ENCODE measurements at places on chromosomes 3 and 15.

DNA sequence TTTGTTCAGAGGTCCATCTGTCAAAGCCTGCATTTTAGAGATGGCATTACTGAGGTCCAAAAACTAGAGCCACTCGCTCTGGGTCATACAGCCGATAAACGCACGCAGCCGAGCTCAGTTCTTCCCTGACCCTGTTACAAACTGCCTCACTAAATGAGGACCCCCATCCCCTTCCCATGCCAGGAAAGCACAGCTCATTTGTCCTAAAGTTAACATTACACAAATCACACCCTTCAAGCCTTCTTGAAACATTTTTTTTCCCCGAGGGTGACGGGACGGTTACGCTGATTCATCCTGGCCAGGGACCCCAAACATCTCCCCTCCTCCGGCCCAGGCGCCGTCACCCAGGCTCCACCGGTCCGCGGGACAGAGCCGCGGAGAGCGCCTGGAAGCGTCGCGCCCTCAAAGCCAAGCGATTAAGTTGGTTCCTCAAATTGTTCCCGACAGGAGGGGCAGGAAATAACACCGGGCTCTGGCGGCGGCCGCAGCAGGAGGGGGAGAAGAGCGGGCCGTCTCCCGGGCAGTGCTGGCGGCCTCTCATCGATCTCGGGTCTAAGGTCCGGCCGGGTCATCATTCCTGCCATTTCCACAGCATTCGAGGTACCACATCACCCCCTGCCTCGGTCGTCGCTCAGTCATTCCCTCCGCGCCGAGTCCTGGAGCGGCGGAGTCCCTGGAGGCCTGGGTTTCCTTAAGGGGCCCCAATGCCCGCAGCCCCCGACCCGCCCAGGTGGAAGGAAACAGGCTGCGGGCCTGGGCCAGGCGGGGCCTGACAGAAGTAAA, 619 bp upstream of the CMTM8 start:
- no peak for DNase-seq

GRCh38 chr3:126401611-126402160, 7.0 kb downstream of the CFAP100 start:
- no peak for DNase-seq

DNA sequence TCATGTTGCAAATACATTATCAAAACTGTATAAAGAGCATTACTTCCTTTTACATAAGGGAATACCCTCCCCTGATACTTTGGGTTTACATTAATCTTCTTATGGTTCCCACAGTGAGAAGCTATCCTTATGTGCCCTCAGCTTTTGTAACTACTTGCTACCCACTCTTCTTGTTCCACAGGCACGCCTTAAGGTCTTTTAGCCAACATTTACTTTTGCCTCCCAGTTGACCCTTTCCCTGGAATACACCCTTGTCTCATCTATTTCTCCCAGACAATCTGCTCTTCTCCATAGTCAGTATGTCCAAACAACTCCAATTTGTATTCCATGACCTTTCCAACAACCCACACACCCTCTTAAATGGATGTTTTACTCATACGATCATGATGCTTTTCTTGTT, 116.8 kb upstream of the COL8A1 start:
- DNase-seq: no peak

- no peak for DNase-seq
These were observed 81.7 kb downstream of the MEGF11 start for GRCh38 chr15:66171841-66172240.

DNA sequence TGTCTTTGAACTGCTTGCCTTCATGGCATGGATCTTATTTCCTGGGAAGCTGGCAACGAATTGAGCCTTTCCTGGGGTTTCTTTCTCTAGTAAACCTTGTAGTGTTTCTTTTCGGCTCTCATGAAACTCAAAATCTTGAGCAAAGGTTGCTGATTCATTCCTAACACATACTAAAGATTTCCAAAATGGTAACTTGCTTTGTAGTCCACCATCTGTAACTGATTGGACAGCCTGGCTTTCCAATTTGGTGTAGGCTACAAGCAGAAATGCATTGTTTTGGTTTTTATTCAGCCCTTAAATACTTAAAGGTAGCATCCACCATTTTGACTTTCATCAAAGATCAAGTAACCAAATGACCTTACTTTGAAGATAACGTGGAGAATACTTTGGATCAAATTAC, 38.1 kb downstream of the LRTM1 start:
- no peak for DNase-seq

GRCh38 chr3:65676580-65676979, 362.1 kb downstream of the MAGI1 start:
- DNase-seq: no peak

DNA sequence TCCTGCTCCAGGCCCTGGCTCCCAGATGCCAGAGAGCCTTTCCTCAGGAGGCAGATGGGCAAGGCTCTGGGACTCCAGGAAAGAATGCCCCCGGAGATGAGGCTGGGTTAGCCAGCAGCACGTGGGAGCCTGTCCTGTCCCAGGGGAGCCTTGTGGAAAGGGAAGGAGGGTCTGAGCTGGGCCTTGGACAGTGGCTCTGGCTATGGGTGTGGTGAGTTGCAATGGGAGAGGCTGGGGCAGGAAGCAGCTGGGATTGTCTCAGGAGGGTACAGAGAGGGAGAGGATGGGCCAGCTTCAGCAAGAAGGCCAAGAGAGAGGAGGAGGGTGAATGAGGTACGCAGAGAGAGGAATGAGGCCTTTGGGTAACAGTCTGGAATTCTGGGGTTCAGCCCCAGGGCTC, 17.4 kb upstream of the CACNA2D2 start:
- no peak for DNase-seq

DNA sequence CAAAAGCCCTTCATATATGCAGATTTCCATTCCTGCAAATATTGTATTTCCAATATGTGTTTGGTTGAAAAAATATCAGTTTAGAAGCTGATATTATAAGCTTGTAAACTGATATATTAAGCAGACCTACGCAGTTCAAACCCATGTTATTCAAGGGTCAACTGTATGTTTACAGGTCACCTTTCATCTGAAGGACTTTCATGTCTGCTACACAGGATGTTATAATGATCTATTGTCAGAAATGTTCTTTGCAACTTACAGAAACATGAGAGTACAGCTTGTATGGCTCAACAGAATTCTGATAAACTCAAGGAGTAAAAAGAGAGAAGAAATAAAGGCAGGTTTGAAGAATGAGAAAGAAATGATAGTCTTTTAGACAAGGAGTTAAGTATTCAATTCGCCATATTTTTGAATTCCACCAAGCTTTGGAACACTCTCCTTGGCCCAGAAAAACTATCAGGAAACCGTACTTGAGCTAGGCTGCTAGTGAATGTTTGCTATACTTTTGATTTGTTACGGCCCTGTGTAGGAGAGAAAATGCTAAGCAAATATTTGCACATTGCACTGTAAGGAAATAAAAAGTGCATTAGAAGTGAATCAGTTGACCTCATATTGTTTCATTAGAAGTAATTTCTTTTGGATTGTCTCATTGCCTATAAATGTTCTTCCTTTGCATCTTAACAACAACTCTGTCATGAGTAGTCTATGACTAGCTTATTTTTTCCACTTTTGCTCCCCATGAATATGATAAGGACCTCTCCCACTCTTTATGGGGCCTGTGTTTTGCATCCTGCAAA, 81.2 kb downstream of the NEK11 start:
- DNase-seq: no peak

DNA sequence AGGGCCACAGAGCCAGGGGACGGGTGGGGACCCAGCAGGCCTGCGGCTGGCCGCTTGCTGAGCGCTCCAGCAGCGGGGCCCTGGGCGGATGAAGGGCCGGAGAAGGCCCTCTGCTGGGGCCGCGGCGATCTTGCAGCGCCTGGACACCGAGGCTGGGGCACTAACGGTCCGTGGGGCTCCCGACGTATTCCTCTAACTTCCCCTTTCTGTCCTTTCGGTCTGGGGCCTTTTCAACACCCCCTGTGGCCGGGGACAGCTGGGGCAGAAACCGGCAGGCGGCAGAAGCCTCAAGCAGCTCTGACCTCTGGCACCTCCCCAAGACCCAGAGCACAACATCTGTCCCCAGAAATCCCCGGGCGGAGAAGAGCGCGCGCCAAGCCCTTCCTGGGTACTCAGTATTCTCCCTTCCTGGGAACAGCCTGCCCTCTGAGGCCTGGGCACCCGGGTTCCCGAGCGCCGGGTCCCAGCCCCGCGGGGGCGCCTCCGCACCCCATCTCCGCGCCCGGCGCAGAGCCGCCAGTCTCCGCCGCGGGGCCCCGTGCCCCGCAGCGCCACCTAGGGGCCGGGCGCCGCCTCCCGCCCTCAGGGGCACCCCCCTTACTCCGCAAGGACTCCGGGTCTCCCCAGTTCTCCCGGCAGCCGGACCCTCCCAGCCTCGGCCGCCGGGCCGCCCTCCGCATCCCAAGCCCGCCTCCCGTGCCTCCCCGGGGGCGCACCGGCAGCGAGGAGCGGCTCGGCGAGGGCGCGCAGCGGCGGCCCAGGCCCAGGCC, 582 bp upstream of the SLCO3A1 start:
- peak; percentile 66 for DNase-seq

DNA sequence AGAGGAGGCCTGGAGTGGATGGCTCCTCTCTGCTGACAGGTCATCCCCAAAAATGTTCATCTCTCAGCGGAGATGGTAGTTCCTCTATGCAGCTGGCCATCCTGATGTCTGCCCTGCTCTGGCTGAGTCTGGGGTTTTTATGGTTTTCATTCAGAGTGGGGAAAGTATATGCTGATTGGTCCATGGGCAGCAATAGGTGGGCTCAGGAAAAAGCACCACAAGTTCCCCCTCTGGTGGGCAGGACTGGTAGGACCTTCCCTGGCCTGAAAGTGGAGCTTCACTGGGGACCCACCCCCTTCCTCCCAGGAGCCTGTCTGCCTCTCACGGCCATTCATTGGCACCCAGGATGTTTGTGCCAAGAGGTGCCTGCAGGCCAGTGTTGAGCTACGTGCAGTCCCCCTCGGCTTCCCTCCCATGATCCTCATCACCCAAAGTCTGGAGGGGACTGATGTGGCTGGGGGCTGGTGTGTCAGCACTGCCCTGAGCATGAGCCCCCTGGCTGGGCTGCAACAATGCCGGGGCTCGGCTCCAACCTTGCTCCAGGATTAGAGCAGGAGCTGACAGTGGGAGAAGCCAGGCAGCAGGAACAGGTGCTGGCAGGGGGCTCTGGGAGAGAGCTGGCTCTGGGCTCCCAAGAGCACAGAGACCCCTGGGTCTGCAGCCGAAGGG, 13.1 kb upstream of the BLOC1S6 start:
- no peak for DNase-seq

DNA sequence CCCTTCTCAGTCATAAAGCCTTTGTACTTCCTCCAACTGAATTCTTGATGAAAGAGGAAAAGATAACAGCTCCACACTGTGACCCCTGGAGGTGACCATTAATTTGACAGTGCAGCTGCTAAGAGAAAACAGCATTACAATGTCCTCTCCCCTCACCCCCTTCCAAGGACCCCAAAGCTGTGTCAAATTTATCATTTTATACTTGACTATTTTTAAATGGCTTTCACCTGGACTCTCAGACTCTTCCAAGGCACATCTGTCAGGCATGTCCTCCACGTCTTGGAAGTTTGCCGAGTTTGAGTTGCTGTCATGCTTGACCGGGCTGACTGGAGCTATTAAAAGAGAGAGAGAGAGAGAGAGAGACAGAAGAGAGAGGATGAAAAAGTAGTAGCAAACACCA, 236.5 kb downstream of the WDR72 start:
- no peak for DNase-seq

DNA sequence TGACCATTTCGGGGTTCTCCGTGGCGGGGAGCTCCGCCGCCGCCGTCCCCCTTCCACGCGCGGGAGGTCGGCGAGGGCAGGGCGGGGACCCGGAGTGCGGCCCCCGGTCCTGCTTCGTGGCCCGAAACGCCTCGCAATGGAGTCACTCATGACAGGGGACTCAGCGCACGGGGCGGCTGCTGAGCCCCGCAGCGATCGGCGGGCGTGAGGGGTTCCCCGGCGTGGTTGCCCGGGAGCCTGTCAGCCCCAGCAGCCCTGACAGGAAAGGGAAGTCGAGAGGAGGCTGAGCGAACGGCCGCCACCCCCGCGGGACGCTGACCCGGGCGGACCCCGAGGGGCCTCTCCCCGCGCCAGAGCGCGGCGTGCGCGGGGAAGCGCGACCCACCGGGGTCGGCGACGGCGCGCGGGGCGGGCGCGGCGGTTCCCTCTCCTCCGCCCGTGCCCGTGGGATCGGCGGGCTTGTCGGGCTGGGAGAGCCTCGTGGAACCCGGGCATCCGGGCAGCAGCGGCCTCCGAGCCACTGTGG, 564 bp upstream of the PIGZ start:
- no peak for DNase-seq

DNA sequence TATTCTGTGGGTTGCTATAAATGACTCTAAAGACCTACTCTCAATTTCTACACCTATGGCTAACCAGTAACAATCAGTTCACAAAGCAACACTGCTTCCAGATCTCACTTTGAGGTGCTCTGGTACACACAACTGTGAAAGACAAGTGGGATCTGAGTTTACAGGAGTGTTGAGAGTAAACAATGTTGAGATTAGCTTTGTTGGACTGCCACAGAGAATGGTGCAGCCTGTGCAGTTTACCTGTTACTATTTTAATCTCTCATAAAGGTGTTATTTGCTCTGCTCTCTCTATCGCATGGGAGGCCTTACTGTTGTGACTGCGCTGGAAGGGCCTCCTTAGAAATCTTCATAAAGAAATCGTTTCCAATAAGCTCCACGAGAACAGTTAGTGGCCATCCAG, 112.0 kb downstream of the SOX2 start:
- no peak for DNase-seq

DNA sequence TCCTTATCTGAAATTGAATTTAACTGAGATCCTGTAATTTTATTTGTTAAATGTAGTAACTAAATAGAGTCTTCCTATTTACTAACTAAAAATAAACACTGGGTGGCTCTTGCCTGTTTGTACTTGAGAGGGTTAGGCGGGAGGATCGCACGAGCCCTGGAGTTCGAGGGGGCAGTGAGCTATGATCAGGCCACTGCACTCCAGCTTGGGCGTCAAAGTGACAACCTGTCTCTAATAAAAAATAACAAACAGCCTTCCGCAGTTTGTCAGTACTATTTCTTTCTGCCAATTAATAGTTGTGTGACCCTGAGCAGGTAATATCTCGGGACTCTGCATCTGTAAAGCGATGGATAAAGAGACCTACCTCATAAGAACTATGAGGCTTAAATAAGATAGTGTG, 768 bp upstream of the PDE12 start:
- DNase-seq: no peak

Data from activated T-cell treated with anti-CD3 and anti-CD28 coated beads for 1 hour (primary cell).